ENCODE measurements at places on chromosomes 5 and 9.

GRCh38 chr5:156588306-156588705, 261.3 kb downstream of the SGCD start:
- no peak for DNase-seq

DNA sequence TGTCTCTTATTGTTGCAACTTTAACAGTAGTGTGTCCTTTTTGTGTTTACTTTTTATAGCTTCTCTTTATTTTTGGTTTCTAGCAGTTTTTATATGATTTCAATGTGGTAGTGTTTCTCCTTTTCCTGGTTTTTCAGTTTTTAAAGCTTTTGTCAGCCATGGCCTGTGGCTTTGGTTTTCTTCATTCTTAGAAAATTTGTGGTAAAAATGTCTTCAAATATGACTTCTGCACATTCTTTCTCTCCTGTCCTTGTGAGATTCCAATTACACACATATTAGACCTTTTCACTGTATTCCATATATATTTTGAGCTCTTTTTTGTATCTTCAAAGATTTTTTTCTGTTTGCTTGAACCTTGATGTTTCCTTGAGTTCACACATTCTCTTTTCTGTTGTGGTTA, 180.5 kb downstream of the CNTLN start:
- DNase-seq: no peak

DNA sequence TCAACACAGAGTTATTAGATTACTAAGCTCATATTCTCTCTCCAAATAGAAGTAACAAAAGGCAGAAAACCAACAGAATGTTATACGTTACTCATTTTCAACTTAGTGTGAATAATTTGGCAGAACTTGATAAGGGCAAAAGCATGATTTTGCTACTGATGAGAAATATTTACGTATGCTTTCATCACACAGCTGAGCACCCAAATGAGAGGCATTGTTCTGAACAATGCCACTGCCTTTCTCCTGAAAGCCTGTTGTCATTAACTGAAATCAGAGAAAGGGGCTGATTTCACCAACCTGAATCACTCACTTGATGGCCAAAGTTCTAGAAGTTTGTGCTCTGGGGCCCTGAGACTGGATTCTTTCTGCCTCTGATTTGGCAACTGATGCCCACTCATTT, 367.5 kb upstream of the PTGER4 start:
- no peak for DNase-seq

DNA sequence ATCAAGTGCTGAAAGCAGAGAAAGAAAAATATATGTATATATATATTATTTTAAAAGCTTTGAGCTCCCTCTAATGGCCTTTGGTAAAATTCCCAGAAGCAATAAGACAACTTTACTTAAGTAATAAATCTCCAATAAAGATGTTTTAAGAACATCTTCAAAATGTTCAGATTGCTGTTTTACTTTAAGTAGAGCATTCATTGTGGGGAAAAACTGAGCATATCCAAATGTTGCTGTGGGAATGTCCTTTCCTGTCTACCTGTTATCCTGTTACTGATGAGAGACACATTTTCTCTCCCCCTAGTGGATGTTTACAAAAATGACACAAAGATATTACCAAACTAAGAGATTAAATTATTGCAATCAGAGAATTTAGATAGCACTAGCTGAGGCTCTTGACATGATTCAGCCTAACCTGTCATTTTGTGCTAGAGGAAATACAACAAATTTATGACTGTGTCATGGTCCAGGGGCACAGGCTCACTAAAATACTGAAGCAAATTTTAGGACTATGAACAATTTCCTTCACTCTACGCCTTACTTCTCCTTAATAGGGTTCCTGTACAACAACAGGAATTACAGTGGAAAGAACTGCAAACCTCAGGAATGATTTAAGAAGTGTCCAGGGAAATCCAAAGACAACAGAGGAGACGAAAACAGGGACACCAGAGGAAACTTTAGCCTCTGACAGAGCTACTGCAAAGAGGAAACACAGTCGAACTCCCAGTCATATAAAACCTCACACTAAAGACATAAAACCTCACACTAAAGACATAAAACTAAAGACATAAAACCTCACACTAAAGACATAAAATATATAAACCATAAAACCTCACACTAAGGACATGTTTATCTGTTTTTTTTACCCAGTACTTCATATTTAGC, 24.3 kb upstream of the PRRC1 start:
- no peak for DNase-seq
